NCI-H774 (cell line): ENCODE measurements at places on chromosomes 4 and X.

- DNase-seq, result no peak
Measured at GRCh38 chr4:6393544-6394475, 78.6 kb downstream of the PPP2R2C start.

GRCh38 chr4:129167640-129168260 is 71.8 kb downstream of the C4orf33 start:
- DNase-seq, result no peak

GRCh38 chr4:158673633-158674032 is 1.5 kb downstream of the ETFDH start:
- DNase-seq, result no peak

- DNase-seq, result no peak
Measured at GRCh38 chrX:69305333-69306062, 140.2 kb upstream of the PJA1 start.

GRCh38 chr4:73387552-73387951 is 16.5 kb upstream of the ALB start:
- no peak for DNase-seq

DNA sequence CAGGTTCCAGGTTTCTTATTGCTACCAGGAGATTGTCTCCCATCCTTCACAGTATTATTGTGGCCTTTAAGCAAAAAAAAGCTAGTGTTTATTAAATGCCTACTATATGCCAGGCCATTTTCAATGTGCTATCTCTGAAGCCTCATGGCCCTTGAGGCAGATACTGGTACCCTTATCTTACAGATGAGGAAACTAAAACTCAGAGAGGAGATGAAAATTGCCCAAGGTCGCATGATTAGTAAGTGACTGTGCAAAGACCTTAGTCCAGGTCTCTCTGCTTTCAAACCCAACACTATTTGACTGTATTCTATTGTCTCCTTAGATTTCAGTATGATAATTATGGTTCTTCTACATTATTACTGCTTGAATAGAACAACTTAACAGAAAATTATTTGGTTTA is 717.9 kb upstream of the AMOT start:
- DNase-seq, result no peak

- no peak for DNase-seq
Measured at GRCh38 chrX:151000861-151001331, 17.8 kb downstream of the HMGB3 start.

GRCh38 chrX:40844471-40844870 is 109.1 kb upstream of the MED14 start:
- DNase-seq, result no peak
